ENCODE measurements at places on chromosomes 11 and 22. TPM values are rescaled to one million over a fixed set of nuclear protein-coding genes. Genes with fewer than 3 reads are reported as not detected.

Gene CDC45
- 24.1 TPM for total RNA-seq

Gene TRPM5
- total RNA-seq: not detected

Gene HPX
- 0.55 TPM for total RNA-seq

Gene MRGPRE
- not detected for total RNA-seq

Data from A549 treated with CpdA at 1 μM for 4 hours (cell line).